GM04504 (cell line): ENCODE measurements at places on chromosomes 5 and 9.

GRCh38 chr9:2271426-2271825 is 256.3 kb downstream of the SMARCA2 start:
- DNase-seq = no peak

DNA sequence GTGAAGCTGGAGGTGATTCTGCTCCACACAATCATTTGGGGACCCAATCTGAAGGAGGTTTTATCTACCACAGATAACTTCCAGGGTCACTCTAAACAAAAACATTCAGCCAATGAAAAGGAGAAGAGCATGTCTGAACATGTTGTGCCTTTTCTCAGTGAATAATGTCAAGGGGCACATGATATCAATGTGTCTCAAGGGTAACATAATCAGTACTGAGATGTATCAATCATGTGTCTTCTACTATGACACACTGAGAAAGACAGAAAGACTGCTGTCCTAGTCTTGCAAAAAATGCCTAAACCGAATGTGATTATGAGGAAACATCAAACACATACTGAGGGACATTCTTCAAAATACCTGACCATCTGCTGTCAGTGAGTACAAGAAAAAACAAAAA is 25.4 kb upstream of the RASA1 start:
- DNase-seq = no peak

- DNase-seq = no peak
These were observed 20.2 kb upstream of the SUB1 start for GRCh38 chr5:32565145-32565544.

- DNase-seq = peak; percentile 38
These were observed 629.3 kb downstream of the ANXA1 start for GRCh38 chr9:73780916-73781315.

DNA sequence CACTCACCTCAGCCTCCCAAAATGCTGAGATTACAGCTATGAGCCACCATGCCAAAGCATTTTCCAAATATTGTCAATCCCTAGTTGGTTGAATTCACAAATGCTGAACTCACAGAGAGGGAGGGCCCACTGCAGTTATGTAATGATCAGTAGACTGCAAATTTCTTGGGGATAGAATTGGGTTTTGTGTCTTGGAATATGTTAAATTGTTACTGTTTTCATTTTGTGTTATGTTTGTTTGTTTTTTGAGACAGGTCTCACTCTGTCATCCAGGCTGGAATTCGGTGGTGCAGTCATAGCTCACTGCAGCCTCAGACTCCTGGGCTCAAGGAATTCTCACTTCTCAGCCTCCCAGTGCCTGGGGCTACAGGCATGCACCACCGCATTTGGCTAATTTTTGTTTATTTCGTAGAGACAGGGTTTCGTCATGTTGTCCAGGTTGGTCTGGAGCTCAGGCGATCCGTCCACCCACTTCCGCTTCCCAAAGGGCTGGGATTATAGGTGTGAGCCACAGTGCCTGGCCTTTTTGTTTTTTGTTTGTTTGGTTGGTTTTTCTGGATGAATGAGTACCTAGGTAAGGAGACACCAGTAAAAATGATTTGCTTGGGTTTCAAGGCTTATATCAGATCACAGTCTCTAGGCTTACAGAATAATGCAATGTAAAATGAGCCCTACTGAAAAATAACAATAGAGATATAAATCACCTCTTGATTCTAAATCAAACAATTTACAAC is 31.5 kb upstream of the LMNB1 start:
- DNase-seq = no peak

GRCh38 chr9:126297661-126298060 is 29.0 kb upstream of the MVB12B start:
- no peak for DNase-seq
